CD4-positive, CD25-positive, alpha-beta regulatory T cell (primary cell): ENCODE measurements at places on chromosomes 3 and 15. TPM values are rescaled to one million over a fixed set of nuclear protein-coding genes. Genes with fewer than 3 reads are reported as not detected.

DNA sequence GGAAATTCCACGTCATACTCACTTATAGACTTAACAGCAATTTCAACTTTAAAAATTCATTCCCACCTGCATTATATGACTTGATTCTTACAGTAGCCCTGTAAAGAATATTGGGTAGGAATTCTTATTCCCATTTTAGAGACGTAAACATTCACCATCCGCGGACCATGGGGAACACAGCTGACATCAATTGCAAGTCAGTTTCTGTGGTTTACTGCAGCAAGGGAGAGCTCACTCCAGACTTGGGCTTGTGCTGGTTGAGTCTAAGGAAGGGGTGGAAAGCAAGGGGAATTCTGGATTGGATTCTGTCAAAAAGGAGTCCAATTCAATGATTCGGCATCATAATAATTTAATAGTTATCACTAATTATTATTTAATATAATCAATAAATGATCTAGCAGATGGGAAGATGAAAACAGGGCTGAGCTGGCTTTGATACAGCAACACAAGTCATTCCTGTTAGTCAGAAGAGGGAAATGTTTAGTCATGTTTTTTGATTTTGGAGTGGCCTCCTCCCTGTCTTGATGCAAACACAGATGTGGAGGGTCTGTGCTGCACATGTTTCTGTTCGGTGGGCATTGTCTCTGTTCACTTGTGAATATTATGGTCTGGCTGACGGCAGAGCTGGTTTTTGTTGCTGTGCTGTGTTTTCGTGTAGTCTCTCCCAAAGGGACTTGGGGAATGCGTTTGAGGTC, 9.7 kb downstream of the LIPC start:
- no peaks in the 10 kb centered on the region for H3K36me3 ChIP-seq
- H3K27me3 ChIP-seq: no peaks in the 10 kb centered on the region
- no peak for DNase-seq
- H3K4me3 ChIP-seq: no peak overlapping the region

DNA sequence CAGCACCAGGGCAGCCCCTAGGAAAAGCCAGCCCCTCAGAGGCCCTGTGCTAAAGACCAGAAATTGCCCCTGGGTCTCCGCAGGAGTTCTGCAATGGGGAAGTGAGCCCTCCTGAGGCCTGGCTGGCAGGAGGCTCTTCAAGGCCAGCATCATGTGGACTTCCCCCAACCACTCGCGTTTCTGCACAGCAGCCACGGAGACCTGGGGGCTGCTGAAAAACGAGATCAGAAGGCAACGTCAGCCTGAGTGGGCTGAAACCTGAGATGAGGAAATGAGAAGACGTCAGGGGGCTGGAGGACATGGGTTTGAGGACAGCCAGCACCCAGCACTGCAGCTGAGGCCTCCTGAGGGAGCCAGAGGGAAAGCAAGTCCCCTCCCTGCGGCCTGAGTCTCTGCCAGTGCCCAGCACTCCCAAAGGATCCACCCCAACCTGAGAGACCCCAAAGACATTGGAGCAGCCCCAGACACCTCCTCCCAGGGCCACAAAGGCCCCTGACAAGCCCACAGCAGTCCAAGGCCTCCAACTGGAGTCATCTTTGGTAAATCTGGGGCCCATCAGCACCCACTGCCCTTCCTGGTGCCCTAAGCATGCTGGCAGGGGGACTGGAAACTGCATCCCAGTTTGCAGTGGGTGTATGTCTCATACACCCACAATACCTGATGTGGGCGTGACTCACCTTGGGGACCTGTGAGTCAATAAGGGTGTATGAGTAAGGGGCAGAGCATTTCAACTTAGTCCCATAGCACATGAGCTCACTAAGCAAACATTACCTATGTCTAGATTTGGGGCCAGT, 29.2 kb upstream of the CYP11A1 start:
- no peak overlapping the region for H3K4me3 ChIP-seq
- H3K4me1 ChIP-seq: peaks cover 24% of the 10 kb centered on the region
- H3K36me3 ChIP-seq: no peaks in the 10 kb centered on the region
- DNase-seq: no peak

DNA sequence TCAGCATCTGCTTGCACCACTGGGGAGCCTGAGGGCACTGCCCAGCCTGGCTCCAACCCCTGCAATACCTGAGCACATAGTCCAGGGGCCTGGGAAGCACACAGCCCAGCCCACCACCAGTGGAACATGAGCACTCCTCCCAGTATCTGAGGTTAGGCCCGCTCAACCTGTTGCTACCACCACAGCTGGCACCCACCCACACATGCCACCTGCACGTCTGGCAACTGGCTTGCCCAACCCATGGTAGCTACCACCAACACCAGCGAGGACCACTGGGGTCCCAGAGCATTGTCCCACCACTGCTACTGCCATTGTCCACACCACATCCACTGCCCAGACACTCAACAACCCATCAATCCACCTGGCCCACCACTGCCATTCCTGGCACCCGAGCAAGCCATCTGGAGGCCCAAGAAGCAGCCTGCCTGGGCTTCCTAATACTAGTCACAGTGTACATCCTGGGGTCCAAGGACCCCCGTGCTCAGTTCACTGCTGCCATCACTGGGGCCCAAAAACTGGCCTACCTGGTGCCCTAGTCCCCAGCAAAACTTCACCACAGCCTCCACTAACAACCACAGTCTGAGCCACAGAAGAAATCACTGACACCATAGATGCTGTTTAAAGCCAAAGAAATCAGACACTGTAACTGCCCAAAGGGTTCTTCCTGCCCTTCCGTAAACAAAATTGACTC, 62.1 kb upstream of the TBC1D23 start:
- no peaks in the 10 kb centered on the region for H3K27me3 ChIP-seq
- no peaks in the 10 kb centered on the region for H3K4me1 ChIP-seq

DNA sequence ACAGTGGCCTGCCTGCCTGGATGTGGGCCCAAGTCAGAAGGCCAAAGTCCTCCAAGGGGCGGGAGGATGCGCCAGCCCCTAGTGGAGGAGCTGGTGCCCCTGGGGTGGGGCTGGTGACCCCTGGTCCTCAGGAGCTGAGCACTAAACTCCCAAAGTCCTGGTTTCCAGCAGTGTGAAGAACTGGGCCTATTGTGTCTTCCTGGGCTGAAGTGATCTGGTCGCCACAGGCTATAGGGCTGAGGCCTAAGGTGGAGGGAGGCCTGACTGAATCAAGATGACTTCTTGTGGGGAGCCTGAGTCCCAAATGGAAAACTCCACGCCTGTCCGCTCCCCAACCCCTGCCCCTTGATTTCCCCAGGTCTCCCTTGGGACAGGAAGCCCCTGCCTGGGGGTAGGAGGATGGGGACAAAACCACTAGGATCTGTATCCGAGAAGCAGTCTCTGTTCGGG, 753 bp upstream of the FES start:
- H3K36me3 ChIP-seq: peaks cover 18% of the 10 kb centered on the region
- H3K4me1 ChIP-seq: peaks cover 13% of the 10 kb centered on the region
- H3K27me3 ChIP-seq: peaks cover 1% of the 10 kb centered on the region
- H3K4me3 ChIP-seq: no peak overlapping the region
- DNase-seq: no peak
- H3K27ac ChIP-seq: no peak overlapping the region

DNA sequence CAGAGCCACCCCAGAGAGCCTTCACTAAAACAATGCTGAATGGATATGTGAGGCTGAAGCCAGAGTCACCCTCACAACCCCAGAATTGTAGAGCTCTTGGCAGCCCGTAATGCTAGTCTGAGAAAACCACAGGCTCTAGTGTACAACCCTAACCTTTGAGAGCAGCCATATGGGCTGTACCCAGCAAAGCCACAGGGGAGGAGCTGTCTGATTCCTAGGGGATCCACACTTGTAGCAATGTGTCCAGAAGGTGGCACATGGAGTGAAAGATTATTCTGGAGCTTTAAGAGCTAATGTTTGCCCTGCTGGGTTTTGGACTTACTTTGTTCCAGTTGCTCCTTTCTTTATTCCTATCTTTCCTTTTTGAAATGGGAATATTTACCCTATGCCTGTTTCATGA, 626.8 kb downstream of the GRM7 start:
- H3K4me3 ChIP-seq: no peak overlapping the region
- no peaks in the 10 kb centered on the region for H3K36me3 ChIP-seq
- H3K27me3 ChIP-seq: no peaks in the 10 kb centered on the region
- no peak for DNase-seq
- no peak overlapping the region for H3K27ac ChIP-seq

GRCh38 chr3:76638006-76638405, 401.9 kb upstream of the ROBO2 start:
- DNase-seq: no peak
- H3K4me3 ChIP-seq: no peak overlapping the region
- H3K36me3 ChIP-seq: no peaks in the 10 kb centered on the region
- H3K27me3 ChIP-seq: no peaks in the 10 kb centered on the region
- no peaks in the 10 kb centered on the region for H3K4me1 ChIP-seq
- H3K27ac ChIP-seq: no peak overlapping the region

GRCh38 chr15:41367418-41367817, 34.7 kb downstream of the NUSAP1 start:
- H3K4me3 ChIP-seq: no peak overlapping the region
- H3K36me3 ChIP-seq: peaks cover 3% of the 10 kb centered on the region
- no peak for DNase-seq
- no peaks in the 10 kb centered on the region for H3K4me1 ChIP-seq
- no peaks in the 10 kb centered on the region for H3K27me3 ChIP-seq

- DNase-seq: no peak
- no peak overlapping the region for H3K27ac ChIP-seq
- H3K36me3 ChIP-seq: no peaks in the 10 kb centered on the region
- H3K27me3 ChIP-seq: no peaks in the 10 kb centered on the region
Measured at GRCh38 chr3:118000219-118000618, 1034.4 kb downstream of the IGSF11 start.

- H3K27me3 ChIP-seq: peaks cover 22% of the 10 kb centered on the region
- no peak overlapping the region for H3K27ac ChIP-seq
- no peak for DNase-seq
- H3K36me3 ChIP-seq: no peaks in the 10 kb centered on the region
- H3K4me1 ChIP-seq: no peaks in the 10 kb centered on the region
Measured at GRCh38 chr3:14235003-14235911, 56.6 kb downstream of the LSM3 start.

GRCh38 chr3:130901463-130902204, 7.8 kb downstream of the ATP2C1 start:
- peak; percentile 20 for DNase-seq
- H3K27ac ChIP-seq: no peak overlapping the region
- H3K4me3 ChIP-seq: no peak overlapping the region
- H3K27me3 ChIP-seq: no peaks in the 10 kb centered on the region
- peaks cover 22% of the 10 kb centered on the region for H3K4me1 ChIP-seq

DNA sequence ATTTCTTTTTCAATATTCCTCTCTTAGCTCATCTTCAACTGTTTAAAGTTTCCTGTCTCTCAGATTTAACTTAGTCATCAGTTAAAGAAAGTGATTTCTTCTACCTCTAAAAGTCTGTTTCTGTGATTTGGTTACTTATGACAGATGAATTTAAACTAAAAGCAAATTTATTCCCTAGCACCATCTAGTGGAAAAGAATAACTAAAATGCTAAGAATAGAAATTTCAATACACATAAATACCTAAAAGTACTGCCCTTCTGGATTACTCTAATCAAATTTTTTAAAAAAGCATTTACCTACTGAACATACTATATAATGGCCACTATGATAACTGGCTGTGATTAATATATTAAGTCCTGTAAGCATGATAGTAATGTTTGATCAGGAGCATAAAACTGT, 14.0 kb upstream of the ZCWPW2 start:
- no peak overlapping the region for H3K4me3 ChIP-seq
- H3K36me3 ChIP-seq: peaks cover 36% of the 10 kb centered on the region
- DNase-seq: no peak
- no peaks in the 10 kb centered on the region for H3K4me1 ChIP-seq

GRCh38 chr15:57485869-57486268, 105.8 kb upstream of the MYZAP start:
- no peak overlapping the region for H3K27ac ChIP-seq
- no peaks in the 10 kb centered on the region for H3K4me1 ChIP-seq
- DNase-seq: no peak
- no peaks in the 10 kb centered on the region for H3K36me3 ChIP-seq
- H3K27me3 ChIP-seq: peaks cover 6% of the 10 kb centered on the region

DNA sequence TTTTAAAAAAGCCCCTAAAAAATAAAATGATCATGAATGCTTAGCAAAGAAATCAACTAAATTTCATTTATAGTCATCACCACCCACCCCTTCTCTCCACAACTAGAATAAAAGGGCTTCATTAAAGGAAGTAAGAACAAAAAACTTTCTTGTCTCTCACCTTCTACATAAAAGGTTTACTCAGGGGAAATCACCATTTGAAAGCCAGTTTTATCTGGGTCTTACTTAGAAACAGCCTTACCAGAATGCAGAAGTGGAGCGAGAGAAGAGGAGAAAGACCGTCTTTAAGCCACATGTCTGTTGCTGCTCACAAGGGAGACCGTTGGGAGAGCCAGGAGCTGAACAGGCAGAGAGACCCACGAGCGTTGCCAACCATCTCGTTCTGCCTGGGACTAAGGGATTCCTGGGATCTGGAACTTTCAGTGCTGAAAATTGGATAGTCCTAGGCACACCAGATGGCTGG, 350.1 kb upstream of the PROK2 start:
- H3K4me3 ChIP-seq: no peak overlapping the region
- peak; percentile 81 for DNase-seq
- H3K4me1 ChIP-seq: peaks cover 9% of the 10 kb centered on the region
- no peaks in the 10 kb centered on the region for H3K27me3 ChIP-seq
- H3K27ac ChIP-seq: no peak overlapping the region

- H3K27me3 ChIP-seq: no peaks in the 10 kb centered on the region
- no peaks in the 10 kb centered on the region for H3K4me1 ChIP-seq
- DNase-seq: no peak
- peaks cover 26% of the 10 kb centered on the region for H3K36me3 ChIP-seq
- H3K27ac ChIP-seq: no peak overlapping the region
- H3K4me3 ChIP-seq: no peak overlapping the region
Measured at GRCh38 chr15:90765966-90766365, 48.8 kb downstream of the BLM start.

DNA sequence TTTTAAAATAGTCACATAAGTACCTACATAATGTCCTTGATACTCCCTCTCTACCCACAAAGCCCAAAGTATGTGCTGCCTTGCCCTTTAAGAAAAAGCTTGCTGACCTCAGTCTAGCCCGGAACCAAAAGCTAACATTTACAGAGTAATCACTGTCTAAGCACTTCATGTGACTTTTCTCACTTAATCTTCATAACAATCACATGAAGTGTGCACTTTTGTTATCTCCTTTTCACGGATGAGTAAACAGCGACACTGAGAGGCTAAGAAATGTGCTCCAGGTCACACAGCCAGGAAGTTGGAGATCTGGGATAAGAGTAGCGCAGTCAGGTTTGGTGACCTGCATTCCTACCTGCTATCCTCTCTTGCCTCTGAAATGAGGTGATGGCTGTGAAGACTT, 194.0 kb downstream of the ITPR1 start:
- H3K27me3 ChIP-seq: no peaks in the 10 kb centered on the region
- no peaks in the 10 kb centered on the region for H3K4me1 ChIP-seq
- no peak for DNase-seq
- no peak overlapping the region for H3K27ac ChIP-seq

The MFAP1 gene
- total RNA-seq: 17.1 TPM

The ACP3 gene
- not detected for total RNA-seq

The UROC1 gene
- not detected for total RNA-seq

The MAN2C1 gene
- total RNA-seq: 353 TPM

The CYP8B1 gene
- total RNA-seq: not detected

The HHATL gene
- total RNA-seq: not detected

The CLRN1 gene
- total RNA-seq: not detected

The RAB8B gene
- 114 TPM for total RNA-seq

The CTNNB1 gene
- total RNA-seq: 177 TPM

The SPINK8 gene
- total RNA-seq: not detected

The CCDC80 gene
- total RNA-seq: not detected
